GM12892 (cell line): ENCODE measurements at places on chromosomes 5 and 9.

DNA sequence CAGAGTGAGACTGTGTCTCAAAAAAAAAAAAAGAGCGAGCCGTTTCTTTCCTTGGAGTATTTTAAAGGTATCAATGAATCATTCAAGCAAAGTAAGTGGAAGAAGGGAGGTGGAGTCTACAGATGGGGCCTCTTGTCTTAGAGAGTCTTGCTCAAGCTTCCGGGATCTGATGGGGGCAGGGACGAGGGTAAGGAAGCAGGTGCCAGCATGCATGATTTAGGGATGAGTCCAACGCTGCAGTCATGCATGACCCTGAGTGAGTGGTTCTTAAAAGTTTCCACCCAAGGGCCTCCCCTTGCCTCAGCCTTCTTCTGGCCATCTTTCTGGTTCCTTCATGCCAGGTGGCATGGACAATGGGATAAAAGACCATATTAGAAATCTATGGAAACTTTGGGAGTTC lies 79.6 kb downstream of the MYO10 start:
- DNase-seq = no peak

DNA sequence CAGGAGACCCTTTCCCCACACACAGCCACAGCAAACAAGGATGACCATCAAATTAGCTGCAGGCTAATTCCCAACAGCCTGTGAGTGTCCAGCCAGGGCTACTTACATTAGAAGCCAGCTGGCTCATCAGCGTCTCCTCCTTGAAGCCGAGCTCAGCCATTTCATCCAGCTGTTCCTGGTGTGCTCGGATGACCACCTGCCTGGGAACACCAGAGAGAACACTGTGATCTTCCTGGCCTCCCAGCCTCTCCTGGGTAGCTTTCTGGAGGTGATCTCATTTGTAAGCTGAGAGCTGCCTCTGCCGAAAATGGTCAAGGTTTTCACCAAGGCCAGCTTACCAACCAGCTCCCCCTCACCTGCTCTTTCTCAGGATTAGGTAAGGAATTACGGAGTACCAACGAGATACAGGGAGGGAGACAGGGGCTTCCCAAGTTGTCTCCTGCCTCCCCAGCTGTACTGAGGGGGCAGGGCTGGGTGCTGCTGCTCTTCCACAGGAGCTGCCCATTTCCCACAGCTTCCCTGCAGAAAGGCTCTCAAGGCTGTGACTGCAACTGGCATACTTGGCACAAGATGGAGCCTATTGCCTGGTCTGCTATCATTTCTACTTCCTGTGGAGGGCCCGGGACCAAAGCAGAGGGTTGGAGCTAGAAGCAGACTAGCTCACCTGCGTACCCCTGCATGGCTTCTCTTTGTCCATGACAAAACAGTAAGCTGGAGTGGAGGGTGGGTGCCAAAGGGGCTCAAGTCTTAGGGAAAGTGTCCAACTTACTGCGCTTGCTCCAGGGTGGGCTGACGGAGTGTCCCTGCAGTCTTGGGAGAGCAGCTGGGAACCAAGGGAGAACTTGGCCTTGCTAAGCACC lies 73.9 kb downstream of the KIF24 start:
- DNase-seq = no peak

DNA sequence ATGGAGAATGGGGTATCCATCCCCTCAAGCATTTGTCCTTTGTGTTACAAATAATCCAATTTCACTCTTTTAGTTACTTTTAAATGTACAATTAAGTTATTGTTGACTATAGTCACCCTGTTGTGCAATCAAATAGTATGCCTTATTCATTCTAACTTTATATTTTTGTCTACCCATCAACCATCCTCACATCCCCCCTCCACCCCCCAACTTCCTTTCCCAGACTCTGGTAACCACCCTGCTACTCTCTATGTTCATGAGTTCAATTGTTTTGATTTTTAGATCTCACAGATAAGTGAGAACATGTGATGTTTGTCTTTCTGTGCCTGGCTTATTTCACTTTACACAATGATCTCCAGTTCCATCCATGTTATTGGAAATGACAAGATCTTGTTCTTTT lies 15.4 kb upstream of the RANBP17 start:
- no peak for DNase-seq

- no peak for DNase-seq
Measured at GRCh38 chr5:147431586-147431985, 78.3 kb downstream of the DPYSL3 start.

DNA sequence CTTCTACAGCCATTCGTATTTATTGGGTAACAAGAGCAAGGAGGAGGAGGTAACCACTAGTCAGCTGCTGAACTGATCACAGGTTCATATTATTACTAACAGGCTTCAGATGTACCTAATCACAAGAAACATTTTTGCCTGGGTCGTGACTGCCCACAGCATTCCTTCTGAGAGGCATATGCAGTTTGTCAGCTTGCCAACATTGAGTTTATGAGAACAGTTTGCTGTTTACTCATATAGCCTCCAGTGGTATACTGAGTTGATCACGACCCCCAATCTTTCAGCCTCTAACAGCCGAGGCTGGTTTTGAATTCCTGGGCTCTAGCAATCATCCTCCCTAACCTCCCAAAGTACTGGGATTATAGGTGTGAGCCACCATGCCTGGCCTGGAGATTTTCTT lies 693.6 kb downstream of the TLE1 start:
- no peak for DNase-seq

DNA sequence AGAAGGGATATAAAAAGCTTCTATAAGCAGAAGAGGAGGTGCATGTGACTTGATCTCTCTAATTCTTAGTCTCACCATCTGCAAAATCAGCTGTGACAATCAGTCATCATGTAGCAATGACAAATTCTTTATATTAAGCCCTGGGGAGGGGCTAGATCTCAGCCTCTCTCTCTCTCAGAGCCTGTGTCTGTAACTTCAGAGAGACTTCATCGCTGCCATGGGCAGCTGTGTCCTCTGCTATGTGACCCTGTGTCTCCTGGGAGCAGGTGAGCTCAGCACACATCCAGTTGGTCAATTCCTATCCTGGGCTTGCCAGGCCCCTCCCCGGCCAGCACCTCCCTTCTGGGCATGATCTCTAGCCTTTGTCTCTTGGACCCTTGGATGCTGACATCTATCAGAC lies 109.6 kb downstream of the ANKRD18B start:
- DNase-seq = no peak

GRCh38 chr9:135753391-135754105 lies 51.6 kb downstream of the KCNT1 start:
- no peak for DNase-seq

GRCh38 chr5:513216-514100 lies 10.8 kb downstream of the SLC9A3 start:
- no peak for DNase-seq

DNA sequence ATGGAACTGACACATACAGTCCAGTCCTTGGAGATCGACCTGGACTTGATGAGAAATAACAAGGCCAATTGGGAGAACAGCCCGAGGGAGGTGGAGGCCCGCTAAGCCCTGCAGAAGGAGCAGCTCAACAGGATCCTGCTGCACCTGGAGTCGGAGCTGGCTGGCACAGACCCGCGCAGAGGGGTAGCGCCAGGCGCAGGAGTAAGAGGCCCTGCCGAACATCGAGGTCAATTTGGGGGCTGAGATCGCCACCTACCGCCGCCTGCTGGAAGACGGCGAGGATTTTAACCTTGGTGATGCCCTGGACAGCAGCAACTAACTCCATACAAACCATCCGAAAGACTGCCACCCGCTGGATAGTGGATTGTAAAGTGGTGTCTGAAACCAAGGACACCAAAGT lies 1610.1 kb upstream of the ACO1 start:
- no peak for DNase-seq

DNA sequence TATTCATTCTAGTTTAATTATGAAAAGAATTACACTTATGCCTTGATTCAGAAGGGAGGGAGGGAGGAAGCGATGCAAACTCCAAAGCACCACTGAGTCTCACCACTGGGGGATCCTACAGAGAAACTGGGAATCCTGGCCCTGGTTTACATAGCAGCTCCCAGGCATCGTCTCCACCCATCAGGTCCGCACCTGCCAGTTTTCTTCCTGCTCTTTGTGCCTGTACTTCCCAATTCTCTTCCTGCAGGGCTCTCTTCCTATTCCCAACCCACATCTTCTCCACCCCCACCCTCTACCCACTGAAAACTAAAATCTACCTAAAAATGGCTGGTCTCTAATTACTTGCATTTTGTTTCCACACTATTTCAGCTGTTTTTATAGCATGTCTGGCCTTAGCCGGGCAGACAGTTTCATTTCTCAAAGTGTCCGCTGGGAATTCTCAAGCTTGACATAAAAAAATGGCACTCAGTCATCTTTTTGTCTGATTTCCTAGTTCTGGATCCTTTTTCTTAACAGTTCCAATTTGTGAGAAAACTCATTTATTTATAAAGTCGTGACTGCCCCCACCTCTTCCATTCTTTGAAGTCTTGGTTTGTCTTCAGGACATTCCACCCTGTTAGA lies 1.6 kb upstream of the TNIP1 start:
- DNase-seq = no peak

GRCh38 chr5:36079200-36079781 lies 12.6 kb upstream of the UGT3A2 start:
- peak; percentile 21 for DNase-seq

GRCh38 chr5:60821488-60822284 lies 22.4 kb downstream of the ELOVL7 start:
- no peak for DNase-seq

DNA sequence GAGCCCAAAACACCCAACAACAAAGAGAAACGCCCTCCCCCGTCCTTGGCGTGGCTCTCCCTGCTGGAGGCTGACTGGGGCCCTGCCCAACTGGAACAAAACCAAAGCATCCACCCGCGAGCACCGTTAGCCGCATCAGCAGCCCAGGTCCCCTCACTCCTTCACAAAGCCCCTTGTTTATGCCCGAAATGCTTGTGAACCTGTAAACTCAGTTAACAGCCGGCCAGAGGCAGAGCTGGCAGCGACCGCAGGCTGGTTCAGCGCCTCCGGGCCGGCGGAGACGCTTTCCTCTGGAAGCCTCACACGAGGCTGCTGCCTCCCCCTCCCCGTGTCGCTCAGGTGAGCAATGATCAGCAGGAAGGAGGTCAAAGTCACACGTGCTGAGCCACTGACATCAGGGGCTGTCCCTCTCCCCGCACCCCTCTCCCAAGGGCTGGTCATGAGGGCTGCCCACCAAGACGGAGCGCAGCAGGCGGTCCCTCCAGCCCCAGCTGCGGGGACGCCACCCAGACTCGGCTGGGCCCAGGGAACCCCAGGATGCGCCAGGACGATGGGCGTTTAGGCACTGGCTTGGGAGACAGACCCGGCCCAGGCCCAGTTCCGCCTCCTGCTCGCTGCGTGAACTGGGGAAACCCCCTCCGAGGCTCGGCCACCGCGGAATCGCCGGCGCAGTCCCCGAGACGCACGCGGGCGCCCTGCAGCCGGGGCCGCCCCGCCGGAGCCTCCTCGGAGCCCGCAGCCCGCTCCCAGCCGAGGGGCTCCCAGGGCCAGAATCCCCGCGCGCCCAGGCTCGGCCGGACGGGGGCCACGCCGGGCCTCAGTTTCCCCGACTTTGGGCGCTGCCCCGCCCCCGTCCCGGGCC lies 563 bp downstream of the SNAPC4 start:
- DNase-seq = peak; percentile 48

GRCh38 chr9:14887149-14887548 lies 23.1 kb downstream of the FREM1 start:
- DNase-seq = no peak

- DNase-seq = no peak
Measured at GRCh38 chr5:5424736-5425135, 2.3 kb downstream of the ICE1 start.

- DNase-seq = no peak
Measured at GRCh38 chr9:32430720-32431119, 46.3 kb downstream of the ACO1 start.

GRCh38 chr5:35884191-35884769 lies 27.6 kb downstream of the IL7R start:
- DNase-seq = no peak

- DNase-seq = no peak
Measured at GRCh38 chr9:107437716-107438115, 51.9 kb downstream of the KLF4 start.

DNA sequence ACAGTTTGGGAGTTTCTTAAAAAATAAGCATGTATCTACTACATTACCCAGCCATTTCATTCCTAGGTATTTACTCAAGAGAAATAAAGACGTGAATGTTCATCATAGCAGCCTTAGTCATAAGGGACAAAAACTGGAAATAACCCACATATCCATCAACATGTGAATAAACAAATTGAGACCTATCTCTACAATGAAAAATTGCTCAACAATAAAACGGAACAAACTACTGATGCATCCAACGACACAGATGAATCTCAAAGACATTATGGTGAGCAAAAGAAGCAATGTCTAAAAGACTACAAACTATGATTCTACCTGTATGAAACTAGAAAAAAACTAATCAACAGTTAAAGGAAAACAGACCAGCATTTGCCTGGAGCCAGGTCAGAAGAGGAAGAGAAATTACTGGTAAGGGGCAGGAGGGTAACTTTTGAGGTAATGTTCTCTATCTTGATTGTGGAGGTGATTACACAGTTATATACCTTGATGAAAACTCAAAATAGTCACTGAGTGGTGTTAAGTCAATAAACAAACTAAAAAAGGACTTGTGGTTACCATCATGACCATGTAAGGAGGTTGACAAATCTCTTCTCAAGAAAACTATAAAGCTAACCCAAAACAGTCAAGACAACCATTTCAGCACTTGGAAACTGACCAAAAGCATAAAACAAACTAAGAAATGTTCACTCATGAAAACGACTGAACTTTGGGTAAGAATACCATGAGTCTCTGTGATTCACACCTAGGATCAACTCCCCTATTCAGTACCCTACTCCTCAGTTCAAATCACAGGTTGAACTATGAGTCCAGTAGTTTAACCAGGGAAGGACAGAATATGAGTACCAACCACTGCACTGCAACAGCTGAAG lies 10.4 kb downstream of the UIMC1 start:
- DNase-seq = no peak

DNA sequence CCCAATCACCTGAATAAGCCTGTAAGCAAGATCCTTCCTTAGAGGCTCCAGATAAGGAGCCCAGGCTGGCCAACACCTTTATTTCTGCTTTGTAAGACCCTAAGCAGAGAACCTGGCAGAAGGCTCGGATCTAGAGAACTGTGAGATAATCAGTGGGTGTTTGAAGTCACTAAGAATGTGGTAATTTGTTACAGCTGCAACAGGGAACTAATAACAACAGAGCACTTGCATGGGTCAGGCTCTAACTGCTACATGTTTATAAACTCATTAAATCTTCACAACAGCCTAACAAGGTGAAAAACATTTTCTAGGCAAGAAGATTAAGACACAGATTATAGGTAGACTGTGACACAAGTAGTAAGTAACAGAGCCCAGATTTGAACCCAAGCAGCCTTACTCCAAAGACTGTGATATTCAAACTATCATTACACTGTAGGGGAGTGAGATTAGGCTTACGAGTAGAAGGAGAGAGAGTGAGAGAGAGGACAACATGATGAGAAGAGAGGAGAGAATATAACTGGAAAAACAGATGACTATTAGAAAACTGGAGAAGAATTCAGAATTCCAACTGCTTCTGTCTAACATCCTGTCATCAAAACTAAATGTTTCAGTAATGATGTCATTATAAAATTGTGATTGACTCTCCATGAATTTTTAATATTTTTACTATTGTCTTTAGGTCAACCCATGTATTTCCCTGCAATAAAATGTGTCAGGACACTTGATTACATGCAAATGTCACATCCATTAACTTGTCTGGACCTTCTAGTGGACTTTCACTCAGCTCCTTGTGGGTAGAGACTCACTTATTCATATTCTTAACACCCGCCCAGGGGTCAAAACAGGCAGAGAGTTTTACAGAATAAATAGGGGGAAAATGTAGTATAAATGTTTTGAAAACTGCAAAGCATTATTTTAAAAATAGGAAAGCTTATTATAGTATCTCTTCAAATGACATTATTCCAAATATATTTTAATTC lies 290.9 kb upstream of the RGMB start:
- no peak for DNase-seq
